ENCODE measurements at places on chromosomes 7 and 10. TPM values are rescaled to one million over a fixed set of nuclear protein-coding genes. Genes with fewer than 3 reads are reported as not detected.

SCIN gene
- 0.37 TPM for total RNA-seq

ABCB4 gene
- not detected for total RNA-seq

ELAPOR2 gene
- total RNA-seq: not detected

GHRHR gene
- not detected for total RNA-seq

OR2A5 gene
- total RNA-seq: not detected

CHRM2 gene
- total RNA-seq: not detected

GPR158 gene
- not detected for total RNA-seq

MMS19 gene
- total RNA-seq: 50.0 TPM

CUX1 gene
- 43.0 TPM for total RNA-seq

ANKRD22 gene
- total RNA-seq: 0.30 TPM

ASZ1 gene
- total RNA-seq: not detected

HTR5A gene
- not detected for total RNA-seq

PILRA gene
- total RNA-seq: 5.2 TPM

TUBB8 gene
- not detected for total RNA-seq

KNDC1 gene
- total RNA-seq: 1.8 TPM

LIPM gene
- total RNA-seq: not detected

NT5C3A gene
- 51.8 TPM for total RNA-seq

C10orf53 gene
- not detected for total RNA-seq

RP9 gene
- total RNA-seq: 32.3 TPM

PIK3CG gene
- total RNA-seq: not detected

SSC4D gene
- 1.3 TPM for total RNA-seq

FBXL13 gene
- 0.30 TPM for total RNA-seq

EPO gene
- not detected for total RNA-seq

IFIT1B gene
- total RNA-seq: not detected

MAGI2 gene
- 0.40 TPM for total RNA-seq

NFE2L3 gene
- 10.2 TPM for total RNA-seq

PCLO gene
- total RNA-seq: 1.2 TPM

AKR1C2 gene
- total RNA-seq: 3,160 TPM

NOS3 gene
- 0.34 TPM for total RNA-seq

AKR1C4 gene
- total RNA-seq: 0.37 TPM

NPY4R gene
- total RNA-seq: 47.6 TPM

H2AZ2 gene
- 270 TPM for total RNA-seq

VSTM4 gene
- 0.50 TPM for total RNA-seq

CHCHD2 gene
- total RNA-seq: 643 TPM

Measured in A549 treated with CpdA at 1 μM for 4 hours (cell line).